NCI-H460 (cell line): ENCODE measurements at places on chromosomes 4 and X.

DNA sequence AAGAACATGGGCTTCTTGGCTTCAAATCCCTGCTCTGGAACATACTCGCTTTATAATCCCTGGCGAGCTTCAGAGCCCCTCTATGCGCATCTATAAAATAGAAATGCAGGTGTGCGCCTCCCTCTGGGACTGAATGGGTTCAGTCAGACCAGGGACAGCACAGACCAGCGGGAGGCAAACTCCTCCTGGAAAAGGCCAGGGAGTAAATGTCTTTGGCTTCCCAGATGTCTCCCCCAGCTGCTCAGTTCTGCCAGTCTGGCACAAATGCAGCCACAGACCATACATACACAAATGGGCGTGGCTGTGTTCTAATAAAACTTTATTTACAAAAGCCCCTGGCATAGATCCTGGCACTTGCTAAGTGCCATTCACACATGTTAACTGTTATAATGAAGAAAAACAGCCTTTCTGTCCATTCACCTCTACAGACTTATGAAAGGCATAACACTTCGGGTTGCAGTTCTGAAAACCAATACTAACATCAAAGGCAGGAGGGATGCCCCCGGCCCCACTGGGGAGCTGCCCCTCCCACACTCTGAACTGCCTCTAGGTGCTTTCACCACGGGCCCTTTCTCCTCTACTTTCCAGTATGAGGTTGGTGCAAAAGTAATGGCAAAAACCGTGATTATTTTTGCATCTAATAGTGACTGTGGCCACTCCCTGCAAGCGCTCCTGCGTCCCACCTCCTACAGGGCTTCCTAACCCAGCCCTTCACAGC lies 4.6 kb downstream of the JAKMIP1 start:
- DNase-seq, result no peak

DNA sequence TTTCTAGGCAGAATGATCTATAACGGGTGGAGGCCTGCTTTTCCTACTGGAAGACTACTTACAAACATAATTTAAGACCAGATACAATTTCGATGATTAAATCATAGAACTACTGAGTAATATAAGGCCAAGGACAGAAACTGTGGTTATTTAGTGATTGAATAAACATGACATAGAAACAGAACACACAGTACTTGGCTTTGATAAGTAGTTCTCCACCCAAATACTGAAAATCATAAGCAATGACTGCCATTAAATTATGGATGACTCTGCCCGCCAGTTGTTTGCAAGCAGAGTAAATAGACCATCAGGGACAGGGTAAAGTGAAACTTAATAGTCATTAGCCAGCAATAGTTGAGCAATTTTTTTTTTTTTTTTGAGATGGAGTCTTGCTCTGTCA lies 17.2 kb upstream of the SMIM14 start:
- no peak for DNase-seq

DNA sequence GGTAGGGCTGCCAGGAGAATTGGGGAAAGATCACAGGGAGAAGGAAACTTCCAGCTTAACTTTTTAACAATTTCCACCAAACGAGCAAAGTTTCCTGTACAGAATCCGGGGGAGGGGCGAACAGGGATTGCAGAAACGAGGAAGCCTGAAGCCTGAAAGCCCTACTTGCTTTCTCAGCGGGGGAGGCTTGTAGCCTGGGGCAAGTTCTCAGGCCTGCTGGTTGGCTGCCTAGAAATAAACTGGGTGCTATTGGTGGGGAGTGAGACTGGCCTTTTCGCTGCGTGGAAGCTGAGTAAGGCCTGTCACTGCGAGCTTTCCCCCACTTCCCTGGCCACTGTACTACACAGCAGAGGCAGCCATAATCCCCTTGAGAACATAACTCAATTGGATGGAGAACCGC lies 110.8 kb upstream of the ATP8A1 start:
- no peak for DNase-seq

- DNase-seq, result no peak
Observed at GRCh38 chr4:74962584-74962983, 29.7 kb downstream of the PARM1 start.

- no peak for DNase-seq
Observed at GRCh38 chr4:78971776-78972175, 32.5 kb upstream of the PAQR3 start.

DNA sequence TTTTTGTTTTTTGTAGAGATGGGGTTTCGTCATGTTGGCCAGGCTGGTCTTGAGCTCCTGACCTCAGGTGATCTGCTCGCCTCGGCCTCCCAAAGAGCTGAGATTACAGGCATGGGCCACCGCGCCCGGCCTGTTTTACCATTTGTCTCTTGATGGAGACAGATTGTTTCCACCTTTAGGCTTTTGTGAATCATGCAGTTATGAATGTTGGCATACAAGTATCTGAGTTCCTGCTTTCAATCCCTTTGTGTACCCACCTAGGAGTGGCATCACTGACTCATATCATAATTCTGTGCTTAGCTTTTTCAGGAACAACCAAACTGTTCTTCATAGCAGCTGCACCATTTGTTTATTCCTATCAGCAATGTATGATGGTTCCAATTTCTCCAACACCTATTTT lies 20.2 kb upstream of the MGST2 start:
- DNase-seq, result no peak

GRCh38 chr4:16642897-16643296 lies 255.5 kb downstream of the LDB2 start:
- DNase-seq, result no peak

GRCh38 chr4:2256781-2257191 lies 5.1 kb downstream of the MXD4 start:
- no peak for DNase-seq

DNA sequence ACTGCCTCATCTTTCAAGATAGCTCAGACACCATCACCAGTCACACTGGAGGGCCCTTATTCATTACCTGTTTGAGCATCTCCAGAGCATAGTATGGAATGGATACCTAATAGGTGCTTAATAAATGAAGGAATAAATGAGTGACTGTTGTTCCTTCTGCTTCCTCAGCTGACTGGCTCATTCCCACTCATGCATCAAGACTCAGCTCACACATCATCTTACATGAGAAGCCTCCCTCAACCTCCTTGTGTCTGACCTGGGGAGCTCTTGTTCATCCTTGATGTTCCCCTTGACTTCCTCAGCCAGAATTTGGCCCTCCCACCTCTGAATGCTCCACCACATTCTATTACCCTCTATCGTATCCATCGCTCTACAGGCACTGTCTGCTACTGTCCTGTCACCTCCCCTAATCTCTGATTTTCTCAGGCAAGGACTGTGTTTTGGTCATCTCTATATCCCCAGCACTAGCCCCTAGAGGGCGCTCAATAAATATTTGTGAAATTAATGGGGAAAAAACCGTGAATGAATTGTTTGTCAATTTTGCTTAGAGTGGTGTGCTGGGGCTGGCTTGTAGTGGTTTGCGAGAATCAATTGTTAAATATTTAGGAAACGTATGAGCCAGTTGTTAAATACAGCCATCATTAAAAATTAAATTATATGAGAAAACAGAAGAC lies 88.3 kb downstream of the NHSL2 start:
- DNase-seq, result peak; percentile 43

- DNase-seq, result no peak
Observed at GRCh38 chrX:99887918-99888317, 522.2 kb downstream of the PCDH19 start.

- no peak for DNase-seq
Observed at GRCh38 chr4:82373486-82373815, 340 bp downstream of the HNRNPD start.

GRCh38 chr4:113153529-113154101 lies 104.2 kb downstream of the ANK2 start:
- peak; percentile 68 for DNase-seq

DNA sequence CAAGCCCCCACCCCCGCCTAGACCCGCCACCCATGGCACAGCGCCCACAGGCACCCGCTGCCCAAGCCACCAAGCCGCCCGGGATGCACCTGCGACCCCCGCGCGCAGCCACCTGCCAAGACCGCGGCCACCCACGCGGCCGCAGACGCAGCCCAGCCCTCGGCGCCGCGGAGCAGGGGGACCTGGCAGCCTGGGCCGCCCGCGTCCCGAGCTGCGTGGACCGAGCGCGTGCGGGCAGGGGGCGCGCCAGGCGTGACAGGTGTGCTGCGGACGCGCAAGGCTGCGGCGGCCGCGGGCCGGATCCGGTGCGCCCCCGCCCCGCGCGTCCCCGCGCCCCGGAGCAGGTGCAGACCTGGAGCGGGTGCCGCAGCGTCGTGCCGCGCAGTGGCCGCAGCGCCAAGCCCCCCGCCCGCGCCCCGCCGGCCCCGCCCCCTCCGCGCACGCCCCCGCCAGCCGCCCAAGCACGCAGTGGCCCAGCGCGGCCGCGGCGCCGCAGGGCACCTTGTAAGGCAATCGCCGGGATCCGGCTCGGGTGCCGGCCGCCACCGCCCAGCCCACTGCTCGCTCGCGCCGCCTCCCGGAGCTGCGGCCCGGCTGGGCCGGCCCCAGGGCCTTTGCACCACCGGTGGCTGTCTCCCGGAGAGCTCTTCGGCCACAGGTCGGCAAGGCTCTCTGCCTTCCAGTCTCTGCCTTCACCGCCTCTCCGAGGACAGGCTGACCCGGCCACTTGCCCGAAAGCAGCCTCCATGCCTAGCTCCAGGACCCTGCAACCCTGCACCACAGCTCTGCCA lies at the start of gene PNCK:
TSS of gene PNCK (minus strand) at position 386 of the 791 bp plus-strand sequence. CDS start 737 bp downstream, outside the sequence.
- no peak for DNase-seq

- no peak for DNase-seq
Observed at GRCh38 chrX:76195579-76195978, 22.7 kb downstream of the PBDC1 start.

DNA sequence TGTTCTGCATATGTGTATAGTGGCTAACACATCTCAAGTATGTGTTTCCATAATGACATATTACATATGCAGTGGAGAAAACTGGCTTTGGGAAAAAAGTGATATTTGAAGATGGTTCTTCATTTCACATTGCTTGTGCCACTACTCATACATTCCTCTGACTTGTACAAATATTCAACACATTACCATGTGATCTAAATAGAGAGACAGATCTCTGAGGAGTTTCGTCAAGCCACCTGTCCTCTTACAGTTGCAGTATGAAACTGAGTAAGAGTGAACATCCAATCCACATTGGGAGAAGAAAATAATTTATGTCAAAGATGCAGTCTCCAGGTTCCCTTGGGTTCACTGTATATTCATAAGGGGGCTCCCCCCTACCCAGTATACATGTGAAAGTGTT lies 123.9 kb downstream of the KDR start:
- DNase-seq, result no peak

DNA sequence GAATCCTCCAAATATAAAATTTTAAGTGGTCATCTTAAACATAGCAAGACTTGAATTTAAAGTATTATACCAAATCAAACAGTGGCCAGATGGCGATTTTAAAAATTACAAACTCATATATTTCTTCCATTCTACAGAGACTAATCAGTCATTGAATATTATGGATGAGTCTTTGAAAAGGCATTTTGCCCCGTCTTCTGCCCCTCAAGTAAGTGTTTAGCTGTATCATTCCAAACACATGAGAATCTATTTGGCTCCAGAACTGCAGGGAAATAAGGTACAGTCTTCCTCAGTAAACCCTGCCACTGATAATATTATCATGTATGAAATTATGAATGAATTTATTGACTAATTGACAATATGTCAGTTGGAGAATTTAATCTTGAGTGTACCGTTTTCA lies 191.0 kb downstream of the SLC7A11 start:
- no peak for DNase-seq

DNA sequence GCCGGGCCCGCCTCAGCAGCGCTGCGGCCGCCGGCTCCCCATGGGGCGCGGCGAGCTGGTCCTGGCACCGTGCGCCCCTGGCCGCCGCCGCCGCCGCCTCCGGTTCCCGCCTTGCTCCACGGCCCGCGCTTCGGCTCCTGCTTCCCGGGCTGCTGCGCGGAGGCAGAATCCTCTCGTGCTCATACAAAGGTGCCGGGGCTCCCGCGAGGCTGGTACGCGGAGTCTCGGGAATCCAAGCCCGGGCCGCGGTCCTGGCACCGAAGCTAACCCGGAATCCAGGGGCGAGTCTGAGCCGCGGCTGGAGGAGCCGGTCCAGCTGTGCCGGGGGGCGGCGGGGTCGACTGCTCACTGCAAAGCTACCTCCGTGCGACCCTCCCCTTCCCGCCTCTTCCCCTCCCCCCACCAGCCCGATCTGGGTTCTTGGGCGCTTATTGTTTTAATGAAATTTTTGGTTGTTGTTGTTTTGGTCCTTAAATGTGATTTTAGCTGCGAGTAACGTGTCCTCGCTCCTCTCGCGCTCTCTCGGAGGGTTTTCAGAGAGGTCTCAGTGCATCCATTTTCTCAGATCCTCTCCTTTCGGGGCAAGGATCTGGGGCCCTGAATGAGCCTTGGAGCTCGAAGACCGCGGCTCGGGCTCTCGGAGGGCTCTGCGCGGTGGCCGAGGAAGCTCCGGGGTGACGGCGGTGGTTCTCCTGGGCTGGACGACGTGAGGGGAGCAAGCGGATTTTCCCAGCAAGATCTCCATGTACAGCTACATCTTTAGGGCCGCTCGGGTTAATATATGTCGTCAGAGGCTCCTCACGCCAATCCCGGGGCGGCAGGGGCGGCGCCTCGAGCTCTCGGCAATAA lies at the start of gene HAND2:
TSS of gene HAND2 (minus strand) at position 753 of the 849 bp plus-strand sequence. CDS start 940 bp downstream, outside the sequence.
- no peak for DNase-seq

- no peak for DNase-seq
Observed at GRCh38 chrX:130878350-130879341, 24.4 kb downstream of the ENOX2 start.

DNA sequence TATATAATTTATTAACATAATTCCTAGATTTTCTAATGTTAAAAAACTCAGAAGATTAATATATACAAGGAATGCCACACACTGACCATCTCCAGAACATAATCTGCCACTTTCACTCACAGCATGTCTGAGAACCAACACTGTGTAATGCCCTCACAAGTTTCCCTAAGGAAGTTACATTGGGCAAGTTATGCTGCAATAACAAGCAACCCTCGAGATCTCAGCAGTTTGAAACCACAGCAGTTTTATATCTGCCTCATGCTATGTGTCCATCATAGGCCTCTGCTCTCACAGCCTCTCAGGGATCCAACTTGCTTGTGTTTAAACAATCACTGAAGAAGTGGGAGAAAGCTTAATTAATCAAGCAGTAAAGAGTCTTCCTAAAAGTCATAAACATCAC lies 250.0 kb upstream of the SLC7A11 start:
- DNase-seq, result no peak

GRCh38 chr4:114698231-114698630 lies 99.6 kb downstream of the UGT8 start:
- DNase-seq, result no peak

DNA sequence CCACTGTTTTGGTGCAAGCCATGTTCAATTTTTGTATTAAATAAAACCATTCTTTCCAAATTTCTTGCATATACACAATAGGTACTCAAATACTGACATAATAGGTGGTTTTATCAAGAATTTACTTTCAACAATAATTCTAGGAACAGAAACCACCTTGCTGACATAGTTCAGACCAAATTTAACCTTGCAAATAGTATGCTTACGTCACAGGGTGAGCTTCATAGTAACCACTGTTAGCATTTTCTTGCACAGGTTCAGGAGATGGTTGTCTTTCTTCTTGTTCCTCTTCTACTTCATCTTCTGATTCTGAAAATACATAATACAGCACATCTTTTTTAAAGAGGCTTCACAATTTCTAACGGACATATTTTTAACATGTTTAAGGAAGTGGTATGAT lies 17.6 kb downstream of the G3BP2 start:
- DNase-seq, result no peak
